Activated naive CD4-positive, alpha-beta T cell treated with anti-CD3 and anti-CD28 coated beads for 36 hours (primary cell): ENCODE measurements at places on chromosomes 7 and 10. TPM values are rescaled to one million over a fixed set of nuclear protein-coding genes. Genes with fewer than 3 reads are reported as not detected.

DNA sequence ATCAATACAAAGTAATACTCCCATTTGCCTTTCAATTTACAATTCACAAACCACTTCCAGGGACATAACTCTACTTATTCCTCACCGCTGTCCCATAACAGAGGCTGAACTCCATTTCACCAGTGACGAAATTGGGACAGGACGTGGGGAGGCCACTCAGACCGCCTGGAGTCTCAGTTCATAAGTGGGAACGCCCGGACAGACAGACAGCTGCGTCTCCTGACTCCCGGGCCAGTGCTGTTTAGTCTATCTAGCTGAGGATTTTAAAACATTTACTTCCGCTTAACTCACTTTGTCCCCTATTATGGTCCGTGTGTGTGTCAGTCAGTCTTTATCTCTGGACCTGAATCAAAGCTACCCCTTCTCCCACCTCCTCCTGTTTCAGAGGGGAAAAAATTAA is 67.4 kb upstream of the ZNF438 start:
- DNase-seq: no peak
- no peak overlapping the region for H3K4me3 ChIP-seq
- H3K36me3 ChIP-seq: no peaks in the 10 kb centered on the region
- no peak overlapping the region for H3K27ac ChIP-seq
- no peaks in the 10 kb centered on the region for H3K27me3 ChIP-seq
- peaks cover 47% of the 10 kb centered on the region for H3K4me1 ChIP-seq

- peaks cover 16% of the 10 kb centered on the region for H3K36me3 ChIP-seq
- H3K4me3 ChIP-seq: no peak overlapping the region
- H3K4me1 ChIP-seq: peaks cover 20% of the 10 kb centered on the region
- H3K27me3 ChIP-seq: no peaks in the 10 kb centered on the region
Observed at GRCh38 chr7:77684030-77684429, 12.2 kb upstream of the RSBN1L start.

The MNX1 gene
- not detected for total RNA-seq

DNA sequence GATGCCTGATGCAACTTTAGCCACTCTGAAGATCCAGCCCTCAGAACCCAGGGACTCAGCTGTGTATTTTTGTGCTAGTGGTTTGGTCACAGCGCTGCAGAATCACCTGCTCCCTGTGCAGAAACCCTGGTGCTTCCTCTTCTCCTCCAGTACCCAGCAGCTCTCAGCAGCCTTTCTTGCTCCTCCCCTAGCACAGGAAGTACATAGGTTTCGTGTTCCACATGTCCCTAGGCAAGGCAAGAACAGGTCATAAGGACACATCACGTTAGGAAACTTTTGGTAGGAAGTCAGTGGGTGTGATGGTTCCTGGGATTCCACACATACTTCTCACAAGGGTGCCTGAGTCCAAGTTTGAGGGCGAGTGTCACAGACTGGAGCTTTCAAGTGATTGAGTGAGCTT is 167.9 kb upstream of the PRSS1 start:
- H3K36me3 ChIP-seq: no peaks in the 10 kb centered on the region
- peak; percentile 44 for DNase-seq
- H3K4me1 ChIP-seq: peaks cover 31% of the 10 kb centered on the region
- H3K4me3 ChIP-seq: peak overlapping the region; percentile 59

GRCh38 chr10:100625816-100626215 is 90.1 kb downstream of the HIF1AN start:
- H3K27me3 ChIP-seq: peaks cover 51% of the 10 kb centered on the region
- H3K36me3 ChIP-seq: no peaks in the 10 kb centered on the region

DNA sequence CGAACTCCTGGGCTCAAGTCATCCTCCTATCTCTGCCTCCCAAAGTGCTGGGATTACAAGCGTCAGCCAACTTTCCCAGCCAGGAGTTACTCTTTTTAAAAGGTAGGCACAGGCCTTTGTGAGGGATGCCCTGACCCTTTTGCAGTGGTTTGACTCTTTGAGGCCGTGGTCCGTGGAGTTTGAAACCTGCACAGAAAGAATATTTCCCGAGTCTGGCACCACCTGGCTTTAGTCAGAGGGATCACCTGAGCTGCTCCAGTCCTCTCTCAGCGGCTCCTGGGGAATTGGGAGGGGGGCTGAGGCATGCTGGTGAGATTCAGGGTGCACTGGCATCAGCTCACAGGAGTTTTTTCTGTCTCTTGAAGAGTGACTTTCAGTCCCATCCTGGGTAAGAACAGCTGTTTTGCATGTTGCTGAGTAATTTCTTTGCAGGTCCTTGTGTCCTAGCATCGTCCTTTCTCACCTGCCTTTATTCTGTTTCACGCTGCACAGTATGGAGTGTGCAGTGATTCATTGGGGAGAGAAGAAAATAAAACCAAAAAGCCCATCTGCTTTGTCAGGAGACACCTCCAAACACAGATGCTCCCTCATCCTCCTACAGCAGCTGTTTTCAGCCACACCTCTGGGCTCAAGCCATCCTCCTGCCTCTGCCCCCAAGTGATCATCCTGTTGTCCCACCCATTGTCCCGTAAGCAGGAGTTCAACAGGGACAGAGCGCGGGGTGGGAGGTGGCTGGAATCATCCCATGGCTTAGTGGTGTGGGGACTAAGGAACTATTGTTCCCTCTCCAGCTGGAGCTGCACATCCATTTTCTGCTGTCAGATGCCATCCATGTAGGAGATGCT is 284.7 kb downstream of the CAMK1D start:
- H3K4me3 ChIP-seq: no peak overlapping the region
- peak overlapping the region; percentile 54 for H3K27ac ChIP-seq
- no peaks in the 10 kb centered on the region for H3K27me3 ChIP-seq
- H3K36me3 ChIP-seq: no peaks in the 10 kb centered on the region
- peak; percentile 12 for DNase-seq

The NT5C2 gene
- total RNA-seq: 44.3 TPM

The DRGX gene
- not detected for total RNA-seq

The TEX36 gene
- not detected for total RNA-seq

The SORBS1 gene
- 0.77 TPM for total RNA-seq

- peak overlapping the region; percentile 59 for H3K4me3 ChIP-seq
- H3K27me3 ChIP-seq: peaks cover 59% of the 10 kb centered on the region
- no peak for DNase-seq
- no peaks in the 10 kb centered on the region for H3K36me3 ChIP-seq
- no peak overlapping the region for H3K27ac ChIP-seq
Observed at GRCh38 chr10:34813626-34814222, 1.4 kb downstream of the PARD3 start.

The CYP26C1 gene
- not detected for total RNA-seq

The FBXO24 gene
- 1.5 TPM for total RNA-seq

GRCh38 chr7:106865130-106866041 is at the start of gene PIK3CG:
Gene PIK3CG (plus strand): TSS chr7:106865282. CDS start chr7:106867562, 2,280 bp downstream.
- H3K27me3 ChIP-seq: no peaks in the 10 kb centered on the region
- peak within 1 kb of the TSS; percentile 79 for H3K4me3 ChIP-seq
- H3K4me1 ChIP-seq: peaks cover 77% of the 10 kb centered on the region

DNA sequence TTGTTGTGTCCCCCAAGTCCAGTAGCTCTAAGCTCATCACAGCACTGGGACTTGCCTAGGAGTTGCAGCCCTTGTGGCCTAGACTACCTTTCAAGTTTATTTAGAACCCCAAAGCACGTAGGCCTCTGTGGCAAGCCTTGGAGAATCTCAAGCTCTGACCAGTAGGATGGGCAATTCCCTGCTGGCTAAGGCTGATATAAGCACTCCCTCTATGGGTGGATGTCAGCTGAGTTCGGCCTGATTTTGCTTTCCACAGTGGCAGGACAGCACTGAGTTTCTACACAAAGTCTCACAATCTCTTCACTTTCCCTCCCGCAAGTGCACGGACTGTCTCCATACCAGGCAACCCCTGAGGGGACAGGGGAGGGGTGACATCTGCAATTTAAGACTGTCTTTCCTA is 886.4 kb upstream of the LRRN3 start:
- DNase-seq: no peak
- H3K27me3 ChIP-seq: peaks cover 6% of the 10 kb centered on the region
- no peak overlapping the region for H3K4me3 ChIP-seq
- no peak overlapping the region for H3K27ac ChIP-seq
- no peaks in the 10 kb centered on the region for H3K36me3 ChIP-seq
- H3K4me1 ChIP-seq: no peaks in the 10 kb centered on the region

DNA sequence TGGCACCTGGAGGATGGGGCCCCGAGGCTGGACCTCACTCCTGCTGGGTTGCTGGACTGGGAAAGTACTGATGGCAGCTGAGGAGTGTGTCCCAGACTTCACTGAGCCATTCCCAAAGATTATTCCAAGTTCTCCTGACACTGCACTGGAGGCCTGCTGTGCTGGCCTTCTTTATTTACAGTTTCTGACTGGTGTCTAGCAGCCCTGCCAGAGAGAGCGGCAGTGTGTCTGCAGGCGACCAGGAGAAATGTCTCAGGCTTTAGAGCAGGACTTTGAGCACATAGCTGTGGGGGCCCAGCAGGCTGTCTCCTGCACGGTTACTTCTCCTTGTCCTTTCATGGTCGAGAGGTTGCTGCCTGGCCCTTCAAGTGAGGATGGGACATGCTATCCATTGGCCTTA is 16.1 kb downstream of the HTRA1 start:
- H3K4me3 ChIP-seq: no peak overlapping the region
- DNase-seq: no peak
- peaks cover 8% of the 10 kb centered on the region for H3K27me3 ChIP-seq
- peaks cover 8% of the 10 kb centered on the region for H3K4me1 ChIP-seq
- no peaks in the 10 kb centered on the region for H3K36me3 ChIP-seq
- no peak overlapping the region for H3K27ac ChIP-seq
